ENCODE measurements at places on chromosomes 3 and 15. TPM values are rescaled to one million over a fixed set of nuclear protein-coding genes. Genes with fewer than 3 reads are reported as not detected.

DNA sequence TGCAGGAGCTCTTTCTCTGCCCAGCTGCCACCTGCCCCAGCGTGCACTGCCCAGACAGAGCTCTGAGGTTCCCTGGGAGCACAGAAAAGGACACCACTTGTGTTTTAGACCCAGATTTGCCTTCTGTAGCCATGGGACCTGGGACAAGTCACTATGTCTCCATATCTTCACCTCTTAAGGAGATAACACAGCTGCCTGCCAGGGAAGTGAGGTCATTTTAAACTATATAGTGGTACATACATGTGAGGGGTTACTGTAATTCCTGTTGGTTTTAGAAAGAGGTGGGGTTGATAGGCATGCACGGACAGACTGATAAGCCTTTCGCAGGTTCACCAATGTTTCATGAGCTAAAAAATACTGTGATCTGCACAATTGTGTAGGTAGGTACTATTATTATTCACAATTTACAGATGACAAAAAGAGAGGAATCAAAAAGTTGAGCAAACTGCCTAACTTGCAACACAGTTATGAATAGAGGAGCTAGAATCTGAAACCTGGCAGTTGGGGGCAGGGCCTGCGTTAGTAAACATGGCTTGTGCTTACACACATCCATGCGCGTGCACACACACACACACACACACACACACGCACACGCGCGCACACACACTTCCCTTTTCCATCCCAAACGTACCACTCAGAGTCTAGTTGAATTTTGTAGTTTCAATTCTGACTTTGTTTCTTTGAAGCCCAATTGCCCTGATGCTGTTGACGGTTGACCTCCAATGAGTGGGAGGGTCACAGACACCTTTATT, 193.6 kb downstream of the FAM43A start:
- no peak for DNase-seq

GRCh38 chr3:56459104-56459496, 9.2 kb downstream of the ERC2 start:
- no peak for DNase-seq

DNA sequence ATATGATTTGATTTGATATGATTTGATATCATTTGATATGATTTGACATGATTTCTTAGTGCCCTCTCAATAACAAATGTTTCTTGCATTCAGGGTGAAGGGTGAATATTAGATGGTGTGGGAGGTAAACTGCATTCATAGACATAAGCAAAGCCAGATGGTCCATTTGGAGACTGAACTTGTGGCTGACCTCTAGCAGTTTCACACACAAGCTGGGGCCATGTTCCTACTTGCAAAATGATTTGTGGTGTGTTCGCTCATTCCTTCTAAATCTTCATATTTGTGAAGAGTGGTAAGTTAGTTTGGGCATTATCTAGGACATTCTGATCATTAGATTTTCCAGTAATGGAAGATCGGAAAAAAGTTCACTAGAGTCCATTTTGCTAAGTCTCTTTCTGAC, 40.5 kb upstream of the CCR4 start:
- DNase-seq = no peak

DNA sequence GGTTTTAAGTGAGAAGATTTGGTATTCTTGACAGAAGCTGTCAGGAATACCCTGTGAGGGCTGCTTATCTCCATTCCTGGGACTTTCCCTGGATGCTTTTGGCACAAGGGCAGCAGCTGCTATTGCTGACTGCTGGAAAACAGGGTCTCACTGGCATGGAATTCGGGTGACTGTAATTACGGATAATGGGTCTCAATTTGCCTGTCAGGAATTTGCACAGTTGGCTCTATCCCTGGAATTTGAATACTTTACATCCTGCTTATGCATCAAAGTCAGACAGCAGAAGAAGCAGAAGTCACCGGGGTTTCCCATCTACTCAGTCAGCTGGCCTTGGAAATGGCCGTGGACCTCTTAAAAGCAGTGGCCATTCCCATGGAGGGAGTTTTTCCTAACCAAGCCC, 25.9 kb upstream of the AKAP13 start:
- DNase-seq = no peak

DNA sequence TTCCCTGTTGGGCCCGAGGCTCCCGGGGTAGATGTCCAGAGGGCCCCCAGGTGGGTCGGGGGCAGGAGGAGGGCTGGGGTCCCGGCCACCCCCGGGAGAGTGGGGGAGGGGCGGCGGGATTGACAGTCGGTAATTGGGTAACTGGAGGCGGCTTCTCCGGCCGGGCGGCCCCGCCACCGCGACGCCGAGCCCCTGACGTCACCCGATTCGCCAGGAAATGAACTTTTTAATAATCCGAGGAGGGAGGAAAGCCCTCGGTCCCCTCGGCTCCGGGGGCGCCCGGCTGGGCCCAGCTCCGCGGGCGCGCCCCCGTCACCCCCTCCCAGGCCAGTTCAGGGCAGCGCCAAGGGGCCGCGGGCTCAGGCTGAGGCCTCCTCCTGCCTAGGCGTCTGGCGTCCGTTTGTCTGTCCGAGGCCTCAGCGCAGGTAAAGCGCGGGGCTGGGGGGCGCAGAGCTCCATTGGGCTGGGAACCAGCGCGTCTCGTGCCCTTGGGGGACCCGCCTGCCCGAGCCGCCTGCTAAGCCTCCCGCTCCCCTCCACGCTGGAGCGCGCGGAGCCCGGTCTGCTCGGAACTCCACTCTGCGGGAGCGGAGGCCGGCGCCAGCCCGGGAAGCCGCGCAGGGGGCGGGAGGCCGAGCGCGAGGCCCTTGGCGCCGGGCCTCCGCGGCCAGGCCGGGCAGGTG, 3.9 kb downstream of the GATA2 start:
- peak; percentile 77 for DNase-seq

GRCh38 chr3:196423044-196423781, 9.0 kb downstream of the UBXN7 start:
- peak; percentile 75 for DNase-seq

DNA sequence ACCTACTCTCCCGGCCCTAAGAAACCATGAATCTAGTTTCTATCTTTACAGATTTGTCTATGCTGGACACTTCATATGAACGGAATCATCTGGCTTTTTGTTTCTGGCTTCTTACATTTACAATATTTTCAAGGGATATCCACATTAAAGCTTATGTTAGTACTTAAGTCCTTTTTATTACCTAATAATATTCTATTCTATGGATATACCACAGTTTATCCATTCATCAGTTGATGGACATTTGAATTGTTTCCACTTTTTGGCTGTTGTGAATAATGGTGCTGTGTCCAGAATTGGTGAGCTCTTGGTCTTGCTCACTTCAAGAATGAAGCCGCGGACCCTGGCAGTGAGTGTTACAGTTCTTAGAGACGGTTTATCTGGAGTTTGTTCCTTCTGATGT, 42.6 kb downstream of the ARHGAP31 start:
- no peak for DNase-seq

GRCh38 chr3:69710153-69710977, 28.9 kb upstream of the MITF start:
- DNase-seq = no peak

Gene ANKRD63
- total RNA-seq = not detected

Gene FBXW12
- total RNA-seq = 3.4 TPM

Gene RTP4
- total RNA-seq = 2.0 TPM

Gene CYP1A2
- not detected for total RNA-seq

Measured in body of pancreas (tissue), 4 donors.